Activated naive CD4-positive, alpha-beta T cell (primary cell): ENCODE measurements at places on chromosomes 2 and 18.

GRCh38 chr2:10414591-10414990 is 33.5 kb downstream of the ODC1 start:
- no peak for DNase-seq

GRCh38 chr2:45885171-45885621 is 233.7 kb downstream of the PRKCE start:
- DNase-seq, result no peak

DNA sequence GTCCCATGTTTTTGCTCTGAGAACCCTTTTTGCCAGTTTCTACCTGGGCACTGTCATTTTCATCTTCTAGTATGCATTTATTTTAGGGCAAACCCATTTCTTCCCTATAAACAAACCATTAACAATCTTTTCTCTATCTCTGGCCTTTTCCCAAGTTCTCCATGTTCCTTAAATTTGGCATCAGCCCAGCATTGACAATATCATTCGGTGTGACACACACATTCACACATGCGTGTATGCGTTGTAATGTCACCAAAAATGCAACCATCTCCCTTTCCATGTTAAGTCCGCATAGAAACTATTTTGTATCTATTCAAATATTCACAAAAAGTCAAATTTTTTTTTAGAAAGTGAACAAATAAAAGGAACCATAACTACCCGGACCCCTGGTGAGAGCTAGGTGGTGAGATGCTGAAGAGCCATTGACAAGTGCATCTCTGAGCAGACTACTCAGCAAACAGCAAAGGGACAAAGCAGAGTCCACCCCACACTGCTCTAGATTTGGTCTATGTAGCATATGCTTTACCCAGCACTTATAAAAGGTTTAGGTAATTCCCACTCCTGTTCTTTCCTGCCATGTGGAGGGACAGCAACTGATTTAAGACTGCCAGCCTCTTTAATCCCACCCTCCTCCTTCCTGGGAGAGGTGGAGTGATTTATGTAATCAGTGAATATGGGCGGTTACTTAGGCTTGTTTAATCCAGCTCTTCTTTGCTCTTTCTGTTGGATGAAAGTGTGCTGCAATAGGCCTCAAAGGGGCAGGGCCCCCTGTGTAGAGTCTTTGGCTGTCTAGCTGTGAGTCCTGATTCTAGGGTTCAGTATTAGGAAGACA is 124.1 kb downstream of the METTL8 start:
- no peak for DNase-seq

- no peak for DNase-seq
These were observed 217.7 kb downstream of the HRH4 start for GRCh38 chr18:24678107-24678506.

- no peak for DNase-seq
These were observed 550.9 kb upstream of the PKDCC start for GRCh38 chr2:41496908-41497307.

GRCh38 chr18:55119434-55119833 is 160.2 kb upstream of the CCDC68 start:
- DNase-seq, result no peak

- no peak for DNase-seq
These were observed 905.3 kb upstream of the VRK2 start for GRCh38 chr2:57141269-57141668.

- no peak for DNase-seq
These were observed 95.2 kb upstream of the HS6ST1 start for GRCh38 chr2:128413718-128414341.

GRCh38 chr2:240514631-240515030 is 43.2 kb downstream of the ANKMY1 start:
- DNase-seq, result no peak

- no peak for DNase-seq
These were observed 5.5 kb upstream of the SFT2D3 start for GRCh38 chr2:127695491-127696472.

GRCh38 chr18:75529394-75529793 is 101.9 kb upstream of the SMIM21 start:
- DNase-seq, result no peak

GRCh38 chr2:152485954-152486736 is 151.2 kb downstream of the FMNL2 start:
- DNase-seq, result no peak

DNA sequence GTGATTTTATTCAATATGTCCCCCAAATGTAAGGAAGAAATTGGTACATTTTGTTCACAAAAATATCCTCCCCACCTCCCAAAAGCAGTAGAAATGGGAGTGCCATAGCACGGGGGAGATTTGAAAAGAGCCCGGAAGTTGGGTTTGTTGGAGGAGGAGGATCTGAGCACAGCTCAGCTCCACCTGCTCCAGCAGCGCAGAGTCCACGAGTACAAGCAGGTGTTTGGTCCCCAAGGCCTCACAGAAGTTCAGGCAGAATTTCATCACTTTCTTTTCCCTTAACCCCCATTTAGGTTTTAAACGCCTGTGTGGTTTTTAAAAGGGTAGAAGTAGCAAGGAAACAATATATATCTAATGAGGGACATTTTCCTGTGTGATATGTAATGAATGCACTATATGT is 56.0 kb downstream of the TRAPPC12 start:
- DNase-seq, result no peak

DNA sequence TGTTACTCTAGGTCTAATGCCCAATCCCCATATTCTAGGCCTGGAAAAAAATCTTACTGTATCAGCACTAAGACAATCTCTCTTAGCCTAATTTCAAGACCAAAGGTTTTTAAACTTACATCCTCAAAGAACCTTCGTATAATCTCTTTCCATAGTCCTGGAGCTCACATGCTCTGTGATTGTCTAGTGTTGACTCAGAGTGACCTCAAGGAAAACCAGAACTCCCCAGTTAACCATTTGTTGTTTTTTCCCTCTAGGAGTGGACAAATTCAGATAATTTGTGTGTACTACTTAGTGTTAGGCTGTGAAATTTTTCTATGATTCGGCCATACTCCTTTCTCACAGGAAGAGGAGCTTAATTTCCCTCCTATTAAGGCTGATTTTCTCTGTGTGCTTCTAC is 536.1 kb downstream of the SLC4A3 start:
- no peak for DNase-seq

- DNase-seq, result no peak
These were observed 267.2 kb downstream of the HRH4 start for GRCh38 chr18:24727685-24728084.

DNA sequence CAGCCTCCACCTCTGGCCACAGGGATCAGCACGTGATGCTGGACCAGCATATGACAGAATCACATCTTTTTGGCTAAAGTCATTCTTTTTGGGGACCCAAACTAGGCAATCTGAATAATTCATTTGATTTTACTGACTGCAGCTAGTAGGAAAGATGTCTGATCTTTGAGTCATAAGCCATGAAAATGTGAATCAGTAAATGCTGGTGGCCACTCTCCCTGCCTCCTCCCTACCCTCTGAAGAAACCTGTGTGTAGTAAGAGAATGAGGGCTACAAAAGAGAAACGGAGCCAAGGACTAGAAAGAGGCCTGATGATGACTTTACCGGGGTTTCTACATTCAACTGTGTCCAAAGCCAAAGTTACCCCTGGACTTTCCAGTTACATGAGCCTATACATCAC is 10.1 kb upstream of the LRPPRC start:
- no peak for DNase-seq

GRCh38 chr2:63432373-63432772 is 155.9 kb downstream of the WDPCP start:
- no peak for DNase-seq

DNA sequence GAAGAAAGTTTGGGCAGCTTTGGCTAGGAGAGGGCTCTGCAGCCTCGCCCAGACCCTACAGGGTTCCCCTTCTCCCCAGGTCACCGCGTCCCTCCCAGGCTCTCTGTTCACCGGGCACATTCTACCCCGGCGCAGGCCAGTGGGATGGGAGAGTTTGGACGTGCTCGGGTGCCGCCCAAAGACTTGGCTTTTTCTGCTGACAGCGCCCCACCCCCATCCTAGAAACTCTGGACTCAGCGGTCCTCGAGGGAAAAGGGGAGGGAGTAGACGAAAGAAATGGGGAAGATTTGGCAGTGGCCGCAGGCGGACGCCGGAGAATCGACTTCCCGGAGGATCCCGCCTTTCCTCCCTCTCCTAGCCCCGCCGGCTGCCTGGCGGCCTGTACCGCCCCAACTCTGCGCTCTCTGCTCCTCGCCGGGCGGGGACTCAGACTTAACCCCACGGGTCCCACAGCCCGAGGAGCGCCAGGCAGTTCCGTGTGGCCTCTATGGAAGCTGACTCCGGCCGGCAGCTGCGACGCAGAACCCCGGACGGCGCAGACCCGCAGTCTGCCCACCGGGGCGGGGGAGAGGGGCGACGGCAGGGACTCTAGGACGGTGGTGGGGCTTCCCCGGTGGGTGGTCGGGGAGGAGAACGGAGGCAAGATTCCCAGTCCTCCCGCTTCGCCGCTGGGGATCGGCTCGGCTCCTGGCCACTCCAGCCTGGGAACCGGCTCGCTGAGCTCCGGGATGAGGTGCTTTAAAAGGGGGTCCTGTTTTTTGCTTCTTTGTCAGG is 863 bp upstream of the SIX2 start:
- DNase-seq, result no peak

- no peak for DNase-seq
These were observed 72.5 kb downstream of the WDR7 start for GRCh38 chr18:56723706-56724105.

DNA sequence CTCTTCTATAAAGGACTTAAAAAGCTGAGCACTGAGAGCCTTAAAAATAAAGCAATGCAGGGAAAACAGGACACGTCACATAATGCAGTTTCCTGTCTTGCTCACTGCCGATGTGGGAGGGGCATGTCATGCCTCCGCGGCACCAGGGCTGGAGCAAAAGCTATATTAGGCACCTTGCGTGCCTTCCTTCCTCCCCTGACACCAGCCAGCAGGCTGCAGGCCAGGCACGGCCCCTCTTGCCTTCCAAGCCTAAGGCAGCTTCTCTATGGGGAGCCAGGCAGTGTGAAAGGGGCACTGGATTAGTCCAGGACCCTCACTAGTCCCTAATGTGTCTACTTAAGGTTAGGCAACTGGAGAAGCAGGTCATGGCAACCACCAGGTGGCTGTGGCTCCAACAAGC is 26.3 kb downstream of the MRPL35 start:
- peak; percentile 13 for DNase-seq

GRCh38 chr2:196481324-196481697 is 158.2 kb upstream of the CCDC150 start:
- DNase-seq, result no peak

DNA sequence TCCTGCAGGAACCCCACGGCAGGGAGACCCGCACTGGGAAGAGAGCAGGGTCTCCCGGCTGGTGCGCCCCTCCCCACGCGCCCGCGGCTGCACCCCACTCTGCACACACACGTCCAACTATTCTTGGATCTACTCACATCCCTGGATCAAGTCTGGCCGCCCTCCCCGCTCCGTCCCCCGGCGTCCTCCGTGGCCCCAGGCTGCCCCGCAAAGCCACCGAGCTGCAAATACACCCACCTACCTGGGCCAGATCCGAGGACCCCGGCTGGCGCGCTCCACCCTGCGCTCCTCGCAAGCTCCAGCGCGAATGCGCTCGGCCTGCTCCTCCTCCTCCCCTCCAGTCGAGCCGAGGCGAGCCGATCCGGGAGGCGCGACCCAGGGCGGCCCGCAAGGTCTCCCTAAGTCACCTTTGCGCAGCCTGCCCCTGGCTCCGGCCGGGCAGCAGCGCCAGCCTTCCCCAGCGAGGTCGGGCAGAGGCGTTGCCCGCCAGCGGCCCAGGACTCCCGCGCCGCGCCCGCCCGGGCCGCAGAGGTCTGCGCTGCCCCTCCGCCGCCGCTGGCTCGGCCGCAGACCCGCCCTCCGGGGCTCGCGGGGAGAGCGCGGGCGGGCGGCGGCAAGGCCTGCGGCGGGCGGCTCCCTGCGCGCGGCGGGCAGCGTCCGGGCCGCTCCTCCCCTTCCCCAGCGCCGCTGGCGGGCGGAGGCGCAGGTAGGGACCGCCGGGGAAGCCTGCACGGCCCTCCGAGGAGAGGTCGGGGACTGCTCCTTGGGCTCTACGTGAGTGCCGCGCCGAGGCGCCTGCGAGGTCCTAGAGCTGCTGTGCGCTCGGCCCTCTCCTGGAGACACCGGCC is 126.0 kb downstream of the OSBPL1A start:
- DNase-seq, result no peak

GRCh38 chr2:98157557-98157956 is 70.6 kb downstream of the VWA3B start:
- no peak for DNase-seq

DNA sequence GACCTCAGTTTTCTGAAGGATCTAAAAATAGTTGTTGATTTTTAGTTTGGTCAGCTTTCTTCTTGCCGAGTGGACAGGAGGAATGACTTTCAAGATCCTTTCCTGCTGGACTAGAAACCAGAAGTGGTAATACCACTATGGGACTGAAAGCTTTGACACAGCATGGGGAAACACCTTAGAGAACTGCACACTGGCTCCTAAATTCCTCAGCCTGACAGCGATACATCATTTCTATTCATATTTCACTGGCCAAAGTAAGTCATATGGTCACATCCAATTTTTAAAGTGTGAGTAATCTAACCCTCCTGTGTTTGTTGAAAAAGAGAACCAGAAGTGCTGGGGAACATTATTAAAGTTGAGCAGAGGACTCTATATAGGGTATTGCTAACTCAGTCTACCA is 244.7 kb upstream of the MMADHC start:
- DNase-seq, result no peak

DNA sequence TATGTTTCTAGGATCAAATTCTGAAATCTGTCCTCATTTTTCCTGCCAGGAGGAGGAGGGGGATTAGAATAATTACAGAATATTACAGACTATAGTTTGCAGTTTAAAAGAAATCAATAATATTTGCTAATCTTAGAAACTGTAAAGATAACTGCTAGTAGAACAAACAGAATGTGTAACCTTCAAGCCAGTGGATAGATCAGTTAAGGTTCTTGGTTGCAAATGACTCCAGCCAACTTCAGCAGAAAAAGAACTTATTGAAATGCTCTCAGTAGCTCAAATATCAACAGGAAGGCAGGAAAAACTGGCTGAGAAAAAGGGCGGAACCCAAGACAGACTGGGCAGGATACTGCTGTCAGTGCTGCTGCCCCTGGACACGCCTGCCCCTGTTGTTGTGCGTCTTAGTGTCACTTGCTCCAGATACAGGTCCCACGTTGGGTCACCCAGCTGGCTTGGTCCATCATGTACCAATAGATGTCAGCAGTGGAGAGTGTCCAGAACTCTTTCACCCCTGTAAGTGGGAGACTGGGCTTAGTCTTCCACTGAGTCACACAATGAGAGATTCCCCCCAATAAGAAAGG is 10.2 kb downstream of the NMUR1 start:
- DNase-seq, result no peak

GRCh38 chr18:44683556-44683955 is 2.9 kb downstream of the SETBP1 start:
- no peak for DNase-seq

GRCh38 chr2:118095610-118096009 is 7.3 kb downstream of the INSIG2 start:
- DNase-seq, result no peak

DNA sequence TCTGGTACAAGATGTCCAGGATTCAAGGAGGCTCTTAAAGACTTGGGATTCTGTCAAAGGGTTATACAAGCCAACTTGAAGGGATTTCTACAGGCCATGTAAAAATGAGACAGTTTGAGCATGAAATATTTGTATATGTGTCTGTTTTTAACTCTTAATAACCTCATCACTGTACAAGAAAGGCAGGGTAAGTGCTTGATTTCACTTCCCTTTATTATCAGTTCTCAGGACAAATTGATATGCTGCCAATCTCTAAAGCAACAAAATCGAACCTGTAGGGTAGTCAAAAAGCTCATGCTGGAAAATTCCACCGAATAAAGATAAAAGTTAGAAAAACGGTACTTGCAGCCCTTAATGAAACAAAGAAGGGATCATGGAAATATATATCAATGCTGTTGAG is 14.1 kb downstream of the COPS8 start:
- DNase-seq, result no peak
